ENCODE measurements at places on chromosomes 7 and 10. TPM values are rescaled to one million over a fixed set of nuclear protein-coding genes. Genes with fewer than 3 reads are reported as not detected.
A peak's percentile ranks its signal among the peaks of the same experiment; 100 is the strongest.

CPXM2 gene
- 2.6 TPM for total RNA-seq

GRCh38 chr10:69515699-69516259 lies 57.4 kb downstream of the NEUROG3 start:
- DNase-seq: peak; percentile 77

TMEM196 gene
- total RNA-seq: not detected

GRCh38 chr7:156903232-156903909 lies 10.4 kb upstream of the LMBR1 start:
- DNase-seq: no peak

GDF2 gene
- 4.5 TPM for total RNA-seq

DNA sequence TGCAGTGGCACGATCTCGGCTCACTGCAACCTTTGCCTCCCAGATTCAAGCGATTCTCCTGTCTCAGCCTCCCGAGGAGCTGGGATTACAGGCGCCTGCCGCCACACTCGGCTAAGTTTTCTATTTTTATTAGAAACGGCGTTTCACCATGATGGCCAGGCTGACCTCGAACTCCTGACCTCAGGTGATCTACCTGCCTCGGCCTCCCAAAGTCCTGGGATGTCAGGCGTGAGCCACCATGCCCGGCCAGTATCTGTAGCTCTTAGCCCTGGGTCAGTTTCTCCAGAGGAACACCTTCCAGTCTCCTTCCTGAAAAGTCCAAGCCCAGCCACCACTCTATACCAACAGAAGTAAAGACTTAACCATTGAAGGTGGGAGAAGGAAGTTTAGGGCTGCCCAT lies 15.2 kb upstream of the ZKSCAN1 start:
- peak; percentile 8 for DNase-seq

AGBL3 gene
- 3.5 TPM for total RNA-seq

LIPK gene
- not detected for total RNA-seq

DNA sequence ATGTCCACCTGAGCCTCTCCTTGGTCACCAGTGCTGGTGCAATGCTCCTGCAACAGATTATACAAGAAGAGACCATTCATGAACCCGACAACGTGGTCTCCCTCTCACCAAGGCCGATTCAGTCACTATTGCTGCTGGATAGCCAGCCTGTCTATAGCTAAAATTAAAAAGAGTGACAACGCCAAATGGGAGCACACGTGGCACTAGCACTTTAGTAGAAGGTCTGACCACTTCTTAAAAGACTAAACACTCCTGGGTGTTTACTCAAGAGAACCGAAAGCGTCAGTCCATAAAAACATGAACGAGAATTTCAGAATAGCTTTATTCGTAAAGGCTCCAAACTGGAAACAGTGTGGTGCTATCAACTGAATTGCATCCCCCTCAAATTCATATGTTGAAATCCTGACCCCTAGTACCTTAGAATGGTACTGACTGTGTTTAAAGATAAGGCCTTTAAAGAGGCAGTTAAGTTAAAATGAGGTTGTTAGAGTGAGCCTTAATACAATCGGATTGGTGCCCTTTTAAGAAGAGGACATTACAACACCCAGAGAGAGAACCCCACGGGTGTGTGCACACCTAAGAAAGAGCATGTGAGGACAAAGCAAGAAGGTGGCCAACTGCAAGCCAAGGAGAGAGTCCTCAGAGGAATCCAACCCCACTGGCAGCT lies 4.4 kb upstream of the GALNTL5 start:
- DNase-seq: no peak

DNA sequence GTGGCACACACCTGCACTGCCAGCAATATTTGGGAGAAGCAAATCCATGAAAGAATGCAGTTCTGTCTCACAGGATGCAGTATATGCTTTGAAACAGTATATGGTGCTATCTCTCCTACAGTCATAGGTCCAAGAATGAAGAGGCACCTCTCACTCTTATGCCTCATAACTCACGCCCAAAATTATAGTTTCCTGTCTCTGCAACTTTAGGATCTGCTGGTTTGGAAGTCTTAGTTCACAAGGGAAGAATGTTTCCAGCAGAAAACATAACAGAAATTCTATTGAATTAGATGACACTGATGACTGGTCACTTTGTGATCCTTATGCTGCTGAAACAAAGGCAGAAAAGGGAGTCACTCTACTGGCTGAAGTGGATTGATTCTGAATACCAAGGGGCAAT lies 5.7 kb downstream of the C10orf67 start:
- DNase-seq: no peak

DNA sequence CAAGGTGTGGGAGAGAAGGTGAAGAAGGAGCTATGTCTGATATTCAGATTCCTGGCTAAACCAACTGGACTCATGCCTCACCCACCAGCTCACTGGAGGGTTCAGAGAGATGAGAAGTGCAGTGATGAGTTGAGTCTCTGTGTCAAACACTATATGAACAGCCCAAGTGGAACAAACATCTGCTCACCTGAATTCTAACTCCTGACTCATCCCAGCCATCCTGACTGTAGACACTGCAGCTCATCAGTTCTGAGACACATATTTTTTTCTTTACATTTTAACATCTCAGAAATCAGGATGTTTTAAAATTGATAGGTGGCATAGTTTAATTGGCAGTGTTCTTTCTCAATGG lies 27.3 kb downstream of the GSDME start:
- no peak for DNase-seq

- DNase-seq: peak; percentile 19
These were observed 1.7 kb upstream of the WDR86 start for GRCh38 chr7:151411551-151411950.

DNA sequence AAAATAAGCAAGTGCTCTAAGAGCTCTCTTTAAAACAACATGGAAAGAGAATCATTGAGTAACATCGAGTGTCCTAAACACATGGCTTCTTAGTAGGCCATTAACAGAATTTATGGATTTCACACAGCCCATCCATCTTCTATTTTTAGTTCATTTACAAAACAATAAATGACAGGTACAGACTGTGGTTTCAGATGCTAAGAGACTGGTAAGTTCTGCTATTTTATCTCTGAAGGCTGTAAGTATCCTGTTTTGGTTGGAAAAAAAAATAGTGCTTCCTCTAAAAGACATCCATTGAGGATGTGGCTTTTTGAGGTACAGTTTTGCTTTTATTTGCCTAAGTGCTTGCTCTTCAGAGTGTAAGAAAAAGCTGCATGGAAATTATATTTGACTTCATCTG lies 27.4 kb upstream of the GNAI1 start:
- no peak for DNase-seq

- peak; percentile 65 for DNase-seq
These were observed 2.3 kb upstream of the NOS3 start for GRCh38 chr7:150988230-150989226.

GRCh38 chr7:90187507-90188050 lies 24.0 kb upstream of the STEAP2 start:
- DNase-seq: no peak

DNA sequence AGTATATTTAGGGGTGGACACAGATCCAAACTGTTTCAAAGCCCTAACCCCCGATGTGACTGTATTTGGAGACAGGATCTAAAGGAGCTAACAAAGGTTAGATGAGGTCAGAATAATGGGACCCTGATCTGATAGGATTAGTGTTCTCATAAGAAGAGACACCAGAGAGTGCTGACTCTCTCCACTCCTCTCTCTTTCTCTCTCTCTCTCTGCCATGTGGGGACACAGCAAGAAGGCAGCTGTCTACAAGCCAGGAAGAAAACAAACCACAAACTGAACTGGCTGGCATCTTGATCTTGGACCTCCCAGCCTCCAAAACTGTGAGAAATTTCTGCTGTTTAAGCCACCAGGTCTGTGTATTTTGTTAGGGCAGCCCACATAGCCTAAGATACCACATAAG lies 84.7 kb upstream of the KDM7A start:
- no peak for DNase-seq

- peak; percentile 40 for DNase-seq
These were observed 167.8 kb downstream of the CCDC71L start for GRCh38 chr7:106493041-106493731.

GRCh38 chr10:79137826-79138225 lies 69.1 kb downstream of the ZMIZ1 start:
- no peak for DNase-seq

GRCh38 chr10:103111031-103111917 lies 81.8 kb downstream of the NT5C2 start:
- DNase-seq: no peak

- no peak for DNase-seq
These were observed 1.7 kb downstream of the ADRB1 start for GRCh38 chr10:114045136-114046086.

CDNF gene
- 0.93 TPM for total RNA-seq

- DNase-seq: no peak
These were observed 222.3 kb upstream of the PHYHIPL start for GRCh38 chr10:58954178-58954577.

DNA sequence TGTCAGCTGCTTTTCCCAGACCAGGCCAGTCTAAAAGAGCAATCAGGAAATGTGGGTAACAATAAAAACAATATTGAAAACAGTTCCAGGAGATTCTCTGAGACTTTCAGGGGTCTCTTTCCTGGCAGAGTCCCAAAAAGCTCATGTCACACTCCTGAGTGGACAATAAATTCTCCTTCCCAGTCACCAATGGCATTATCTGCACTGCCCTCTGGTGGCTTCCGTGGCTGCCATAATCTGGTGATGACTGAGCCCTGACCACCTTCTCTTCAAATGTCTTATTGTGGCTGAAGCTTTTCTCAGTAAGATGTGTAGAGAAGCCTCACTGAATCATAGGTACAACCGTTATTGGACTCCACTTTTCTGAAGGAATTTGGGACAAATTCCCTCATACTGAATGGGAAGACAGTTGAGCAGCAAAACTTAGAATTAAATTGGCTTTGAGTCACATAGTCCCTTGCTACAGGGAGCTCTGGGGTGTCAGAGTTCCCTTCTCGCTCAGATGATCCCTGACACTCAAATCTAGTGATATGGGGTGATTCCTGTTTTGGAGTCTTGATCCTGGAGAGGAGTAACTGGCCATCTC lies 24.4 kb upstream of the ASAH2 start:
- peak; percentile 57 for DNase-seq

EPO gene
- total RNA-seq: 84.5 TPM

CCAR1 gene
- 28.5 TPM for total RNA-seq

DNA sequence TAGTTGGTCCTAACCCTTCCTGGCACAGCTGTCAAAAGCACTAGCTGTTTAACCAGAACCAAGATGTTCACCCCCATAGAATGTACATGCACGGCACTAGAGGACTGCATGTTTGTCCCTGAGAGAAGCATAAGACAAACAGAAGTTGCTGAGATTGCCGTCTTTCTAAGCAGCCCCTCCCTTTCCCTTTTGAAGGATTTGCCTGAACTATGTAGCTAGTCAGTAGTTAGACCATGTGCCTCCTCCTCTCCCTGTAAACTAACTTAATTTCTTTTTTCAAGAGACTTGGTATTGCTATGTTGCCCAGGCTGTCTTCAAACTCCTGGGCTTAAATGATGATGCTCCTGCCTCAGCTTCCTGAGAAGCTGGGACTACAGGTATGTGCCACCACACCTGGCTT lies 40.7 kb downstream of the TBC1D12 start:
- DNase-seq: no peak

DNA sequence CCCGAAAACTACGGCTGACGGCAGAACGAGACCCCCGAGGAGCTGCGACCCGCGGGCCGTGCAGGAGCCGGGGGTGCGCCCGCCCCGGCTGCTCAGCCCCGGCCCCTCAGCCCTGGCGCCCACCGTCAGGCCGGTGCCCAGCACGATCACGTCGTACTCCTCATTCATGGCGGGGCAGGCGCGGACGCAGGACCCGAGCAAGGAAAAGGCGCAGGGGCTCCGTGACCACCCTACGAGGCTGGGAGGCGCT lies 218 bp downstream of the GDI2 start:
- no peak for DNase-seq

STAG3 gene
- total RNA-seq: 0.81 TPM

CRTAC1 gene
- not detected for total RNA-seq

GRCh38 chr10:13769946-13770345 lies 183.2 kb downstream of the PRPF18 start:
- no peak for DNase-seq

TCAF2 gene
- 5.8 TPM for total RNA-seq

- DNase-seq: no peak
These were observed 26.6 kb upstream of the KAT6B start for GRCh38 chr10:74799721-74800221.

- DNase-seq: no peak
These were observed 15.6 kb downstream of the UBTD1 start for GRCh38 chr10:97514344-97514743.

- DNase-seq: no peak
These were observed 457.8 kb upstream of the NFE2L3 start for GRCh38 chr7:25694211-25694610.

GRCh38 chr7:12174931-12175330 lies 36.2 kb upstream of the TMEM106B start:
- DNase-seq: no peak

GRCh38 chr7:88089561-88089960 lies 130.3 kb downstream of the SRI start:
- no peak for DNase-seq

Data from right lobe of liver (tissue), 6 donors.